ENCODE measurements at places on chromosomes 7 and 10. TPM values are rescaled to one million over a fixed set of nuclear protein-coding genes. Genes with fewer than 3 reads are reported as not detected.

The RET gene
- 0.33 TPM for total RNA-seq

The CTAGE4 gene
- total RNA-seq, result under 0.01 TPM

The TFEC gene
- total RNA-seq, result under 0.01 TPM

The MBL2 gene
- not detected for total RNA-seq

The LDB3 gene
- 1.7 TPM for total RNA-seq

The PTF1A gene
- total RNA-seq, result not detected

The IFIT3 gene
- total RNA-seq, result 446 TPM

The SRRM3 gene
- total RNA-seq, result 3.6 TPM

The HTR5A gene
- total RNA-seq, result under 0.01 TPM

The SEMA3D gene
- 0.46 TPM for total RNA-seq

The GNG11 gene
- 54.5 TPM for total RNA-seq

The NPTX2 gene
- 0.31 TPM for total RNA-seq

The SUGCT gene
- total RNA-seq, result 3.7 TPM

The TDRD1 gene
- total RNA-seq, result not detected

The VOPP1 gene
- total RNA-seq, result 17.9 TPM
